ENCODE measurements at places on chromosomes 16 and 17.

DNA sequence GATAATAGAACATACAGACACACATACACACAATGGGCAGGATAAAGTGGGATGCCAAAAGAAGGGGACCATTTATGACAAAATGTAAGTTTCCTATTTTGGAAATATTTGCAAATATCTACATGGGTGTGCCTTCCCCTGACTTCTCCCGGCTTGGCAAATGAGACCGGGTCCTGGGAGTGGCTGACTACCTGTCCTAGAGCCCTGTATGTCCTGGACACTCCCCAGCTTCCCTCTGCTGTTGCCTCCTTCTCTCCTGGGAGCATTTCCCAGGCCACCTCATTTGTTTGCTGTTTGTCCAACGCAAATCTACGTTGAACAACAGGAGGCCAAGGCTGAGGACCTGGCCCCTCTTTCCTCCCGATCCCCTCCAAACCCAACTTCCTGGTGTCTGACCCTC is 16.9 kb downstream of the PECAM1 start:
- DNase-seq = no peak

DNA sequence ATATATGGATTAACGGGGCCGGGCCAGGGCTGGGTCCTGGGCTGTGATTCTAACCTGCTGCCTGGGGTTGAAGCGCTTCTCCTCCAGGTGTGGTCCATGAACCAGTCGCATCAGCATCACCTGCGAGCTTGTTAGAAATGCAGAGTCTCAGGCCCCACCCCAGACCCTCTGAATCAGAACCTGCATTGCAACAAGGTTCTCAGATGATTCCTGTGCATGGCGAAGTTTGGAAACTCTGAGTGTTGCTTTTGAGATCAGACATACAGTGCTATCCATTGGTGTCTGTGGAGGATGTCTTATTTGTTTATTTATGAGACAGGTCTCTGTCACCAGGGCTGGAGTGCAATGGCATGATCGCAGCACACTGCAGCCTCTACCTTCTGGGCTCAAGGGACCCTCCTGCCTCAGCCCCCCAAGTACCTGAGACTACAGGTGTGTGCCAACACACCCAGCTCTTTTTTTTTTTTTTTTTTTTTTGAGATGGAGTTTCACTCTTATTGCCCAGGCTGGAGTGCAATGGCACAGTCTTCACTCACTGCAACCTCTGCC is 99.8 kb downstream of the PITPNC1 start:
- DNase-seq = no peak

- DNase-seq = no peak
These were observed 96.8 kb upstream of the ELAC2 start for GRCh38 chr17:13114601-13115031.

DNA sequence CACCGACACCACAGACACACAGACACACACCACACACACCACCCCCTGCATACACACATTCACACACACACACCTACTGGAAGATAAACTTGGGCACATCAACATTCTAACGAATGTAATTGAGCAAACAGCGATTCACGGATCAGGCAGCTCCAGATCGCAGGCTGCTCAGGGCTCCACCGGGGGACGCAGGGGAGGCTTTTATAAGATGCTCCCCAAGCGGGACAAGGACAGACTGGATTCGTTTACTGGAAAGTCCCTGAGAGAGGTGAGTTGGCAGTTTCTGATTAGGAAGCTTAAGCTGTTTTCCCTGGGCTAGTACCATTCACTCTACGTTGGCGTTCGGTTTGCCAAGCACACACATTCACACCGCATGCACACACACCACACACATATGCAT is 281.3 kb downstream of the IRF8 start:
- no peak for DNase-seq

DNA sequence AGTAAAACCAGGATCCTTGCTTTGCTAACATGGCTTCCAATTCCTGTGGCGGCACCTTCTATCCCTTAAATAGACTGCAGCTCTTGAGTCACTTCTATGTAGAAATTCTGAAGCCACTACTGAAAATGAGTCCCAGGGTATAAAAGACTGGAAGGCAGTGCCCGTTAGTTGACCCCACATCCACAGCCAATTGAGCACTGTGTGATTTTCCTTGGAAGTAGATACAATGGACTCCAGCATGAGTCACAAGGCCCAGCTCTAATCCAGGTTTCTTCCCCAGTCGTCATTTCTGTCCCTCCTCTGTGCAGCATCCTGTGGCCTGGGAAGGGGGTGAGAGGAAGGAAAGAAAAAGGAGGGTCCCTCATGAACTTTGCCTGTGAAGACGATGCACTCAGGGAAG is 69.5 kb downstream of the HLF start:
- DNase-seq = no peak
